ENCODE measurements at places on chromosomes 13 and 19. TPM values are rescaled to one million over a fixed set of nuclear protein-coding genes. Genes with fewer than 3 reads are reported as not detected.

GRCh38 chr13:77729502-77730221 is 32.2 kb downstream of the SLAIN1 start:
- DNase-seq, result no peak

MED29 gene
- 22.5 TPM for total RNA-seq

GRCh38 chr19:56372281-56372680 is 21.1 kb downstream of the ZNF582 start:
- DNase-seq, result no peak

NXNL1 gene
- total RNA-seq, result not detected

WASF3 gene
- total RNA-seq, result 5.6 TPM

- DNase-seq, result no peak
These were observed 1093.7 kb upstream of the MIR17HG start for GRCh38 chr13:90253806-90254205.

- no peak for DNase-seq
These were observed 85.6 kb upstream of the RXFP2 start for GRCh38 chr13:31653730-31654129.

GRCh38 chr19:54030895-54031586 is 32.7 kb downstream of the VSTM1 start:
- DNase-seq, result no peak

GRCh38 chr13:36151591-36151990 is 20.4 kb upstream of the DCLK1 start:
- no peak for DNase-seq

- DNase-seq, result peak; percentile 42
These were observed 38.6 kb upstream of the SEMA6B start for GRCh38 chr19:4597975-4598671.

- no peak for DNase-seq
These were observed 22.1 kb downstream of the CACNA1A start for GRCh38 chr19:13484166-13484565.

SIGLEC14 gene
- not detected for total RNA-seq

ADGRE2 gene
- total RNA-seq, result 0.45 TPM

DNA sequence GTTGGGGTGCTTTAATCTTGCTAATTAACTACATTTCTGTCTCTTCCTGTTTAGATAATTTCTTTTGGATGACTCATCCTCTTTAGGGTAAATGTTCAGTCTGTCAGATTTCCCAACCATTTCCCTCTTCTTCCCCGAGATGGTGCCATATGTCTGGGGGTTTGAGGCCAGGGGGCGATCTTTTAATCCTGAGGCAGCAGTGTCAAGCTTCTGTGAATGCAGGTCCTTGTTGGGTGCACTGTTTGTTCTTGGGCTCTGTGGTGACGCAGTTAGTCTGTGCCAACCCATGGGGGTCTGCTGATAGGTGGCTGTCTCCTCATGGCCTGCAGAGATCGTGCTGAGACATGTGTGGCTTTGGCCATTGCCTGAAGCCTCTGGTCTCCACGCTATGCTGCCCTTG is 420.4 kb downstream of the NDFIP2 start:
- no peak for DNase-seq

DNA sequence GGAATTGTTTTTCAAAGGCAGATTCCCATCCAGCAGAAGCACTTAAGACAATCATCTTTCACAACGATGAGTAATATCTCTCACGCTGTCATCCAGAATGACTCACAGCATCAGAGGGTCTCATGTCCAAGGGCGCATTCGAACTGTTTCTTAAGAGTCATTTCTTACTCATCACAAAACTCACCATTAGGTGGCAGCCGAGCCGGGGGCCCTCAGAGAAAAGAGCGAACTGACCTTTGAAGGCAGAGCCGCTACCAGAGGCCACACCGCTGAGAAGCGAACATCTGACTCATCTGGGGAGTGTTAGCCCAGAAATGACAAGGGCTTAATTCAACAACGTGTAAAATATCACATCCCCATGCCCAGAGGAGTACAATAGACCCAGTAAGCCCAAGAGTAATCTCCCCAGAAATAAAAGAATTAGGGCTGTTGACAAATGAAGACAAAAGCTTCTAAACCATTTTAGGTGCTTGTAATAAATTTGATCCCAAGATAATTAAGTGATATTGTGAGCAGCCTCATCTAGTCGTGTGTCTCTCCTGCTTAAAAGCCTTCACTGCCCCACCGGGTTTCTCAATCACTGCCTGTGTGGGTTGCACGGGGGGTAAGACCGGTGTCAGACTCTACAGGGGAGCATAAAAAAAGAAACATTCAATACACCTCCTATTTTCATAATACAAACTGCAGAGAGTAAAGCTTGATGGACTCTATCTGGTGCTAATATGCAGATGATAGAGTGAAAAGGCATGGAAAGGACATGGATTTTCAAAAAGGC is 96.2 kb downstream of the CYSLTR2 start:
- peak; percentile 92 for DNase-seq

DNA sequence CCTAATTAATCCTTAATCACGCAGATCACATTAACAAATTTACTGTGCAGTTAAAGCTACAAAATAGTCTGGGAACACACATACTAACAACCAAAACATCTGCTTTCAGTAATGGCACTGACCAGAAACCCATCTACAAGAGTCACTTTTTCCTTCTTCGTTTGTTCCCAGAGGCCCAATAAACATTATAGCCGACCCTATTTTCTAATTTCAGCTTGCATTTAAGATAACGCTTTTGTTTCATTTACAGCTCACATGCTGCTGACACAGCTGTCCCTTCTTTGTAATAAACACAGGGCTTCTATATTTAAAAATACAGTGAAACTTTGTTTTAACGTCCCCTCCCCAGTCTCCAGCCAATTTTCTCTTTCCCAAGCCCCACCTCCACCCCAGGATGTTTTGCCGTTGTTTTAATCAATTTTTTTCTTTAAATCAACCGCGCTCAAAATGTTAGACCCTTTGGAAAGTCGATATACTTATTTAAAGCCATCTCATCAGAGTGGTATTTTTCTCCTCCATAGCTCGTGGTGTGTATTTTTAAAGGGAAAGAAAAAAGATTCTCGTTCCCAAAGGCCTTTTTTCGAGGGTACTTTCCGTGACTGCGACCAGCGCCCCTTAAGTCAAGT is 1.7 kb upstream of the WBP4 start:
- peak; percentile 7 for DNase-seq

DNA sequence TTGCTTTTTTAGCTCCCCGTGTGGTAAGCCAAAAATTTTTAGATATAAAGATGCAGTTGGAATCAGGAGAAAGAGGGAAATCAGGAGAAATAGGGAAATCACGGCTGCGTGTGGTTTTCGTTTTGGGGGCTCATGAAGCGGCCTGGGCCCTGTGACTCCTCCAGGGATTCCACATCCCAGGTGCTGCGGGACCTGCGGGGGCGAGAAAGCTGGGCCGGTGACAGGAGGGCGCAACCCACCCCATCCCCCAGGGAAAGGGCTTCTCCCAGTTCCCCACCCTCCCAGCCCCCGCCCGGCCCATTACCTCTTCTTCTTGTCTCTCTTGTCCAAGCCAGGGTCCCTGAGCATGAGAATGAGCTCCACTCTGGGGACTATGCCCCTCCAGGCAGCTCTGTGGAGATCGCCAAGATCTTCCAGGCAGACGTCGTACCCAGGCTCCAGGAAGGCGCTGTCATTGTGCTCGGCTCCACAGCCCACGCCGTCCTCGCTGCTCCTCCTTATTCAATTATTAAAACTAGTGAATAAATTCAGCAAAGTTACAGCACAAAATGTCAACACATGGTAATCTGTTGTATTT is 111.0 kb downstream of the MRPL57 start:
- no peak for DNase-seq

DNA sequence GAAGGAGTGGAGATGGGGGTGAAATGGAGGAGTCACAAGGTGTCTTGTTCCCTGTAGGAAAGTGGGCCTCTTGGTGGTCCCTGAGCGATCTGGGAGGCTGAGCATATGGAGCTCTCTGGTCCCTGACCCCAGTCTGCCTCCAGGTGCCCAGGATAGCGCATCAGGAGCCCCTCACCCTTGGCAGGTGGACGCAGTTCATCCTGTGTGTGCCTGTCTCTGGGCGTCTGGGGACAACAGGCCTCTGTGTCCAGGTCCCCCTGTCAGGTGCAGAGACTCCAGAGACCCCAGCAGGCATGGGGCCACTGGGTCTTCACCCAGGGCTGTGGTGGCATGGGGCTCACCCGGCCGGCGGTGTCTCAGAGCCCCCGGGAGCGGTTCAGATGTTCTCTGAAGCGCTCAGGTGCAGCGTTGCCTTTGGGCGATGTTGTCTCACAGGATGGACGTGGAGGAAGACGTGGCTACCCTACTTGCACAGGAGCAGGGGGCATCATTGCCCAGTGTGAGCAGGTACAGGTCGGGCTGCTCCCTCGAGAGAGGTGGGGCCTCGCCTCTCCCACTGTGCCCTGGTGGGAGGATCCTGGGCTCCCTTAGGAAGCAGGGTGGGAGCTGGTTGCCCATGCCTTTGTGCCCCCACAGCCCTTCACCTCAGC is 58.1 kb upstream of the TPM4 start:
- no peak for DNase-seq

DNA sequence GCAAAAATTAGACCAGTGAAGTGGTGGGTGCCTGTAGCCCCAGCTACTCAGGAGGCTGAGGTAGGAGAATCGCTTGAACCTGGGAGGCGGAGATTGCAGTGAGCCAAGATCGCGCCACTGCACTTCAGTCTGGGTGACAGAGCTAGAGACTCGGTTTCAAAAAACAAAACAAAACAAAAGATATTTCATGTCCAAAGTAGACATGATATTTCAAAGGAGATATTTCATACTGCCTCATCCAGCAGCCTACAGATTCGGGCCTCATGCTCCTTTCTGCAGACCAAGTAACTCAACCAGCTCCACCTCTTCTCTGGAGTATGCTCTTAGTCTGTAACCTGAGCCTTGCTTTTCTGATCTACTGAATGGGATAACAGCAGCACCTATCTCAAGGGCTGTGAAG is 15.0 kb downstream of the ZC3H4 start:
- DNase-seq, result no peak

GRCh38 chr19:45972081-45972946 is 1.4 kb downstream of the NOVA2 start:
- DNase-seq, result no peak

ARHGAP33 gene
- total RNA-seq, result 3.5 TPM

GRCh38 chr13:100022798-100023197 is 41.2 kb downstream of the ZIC2 start:
- no peak for DNase-seq

GRCh38 chr13:98500963-98501421 is 75.9 kb downstream of the STK24 start:
- no peak for DNase-seq

DNA sequence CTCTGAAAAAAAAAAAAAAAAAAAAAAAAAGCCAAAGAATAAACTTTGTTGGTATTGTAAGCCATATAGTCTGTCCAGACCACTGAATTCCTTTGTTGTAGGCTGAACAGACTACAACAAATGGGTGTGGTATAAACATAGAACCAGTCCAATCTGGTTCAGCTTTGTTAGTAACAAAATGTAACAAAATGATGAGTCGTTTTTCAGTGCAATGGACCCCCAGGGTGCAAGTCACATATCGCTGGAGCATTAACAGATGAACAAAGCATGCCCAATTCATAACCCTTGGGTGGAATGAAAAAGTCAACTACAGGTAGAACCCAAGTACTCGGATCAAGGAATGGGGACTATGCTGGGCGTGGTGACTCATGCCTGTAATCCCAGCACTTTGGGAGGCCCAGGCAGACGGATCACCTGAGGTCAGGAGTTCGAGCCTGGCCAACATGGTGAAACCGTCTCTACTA is 13.6 kb upstream of the FCHO1 start:
- DNase-seq, result no peak

DNA sequence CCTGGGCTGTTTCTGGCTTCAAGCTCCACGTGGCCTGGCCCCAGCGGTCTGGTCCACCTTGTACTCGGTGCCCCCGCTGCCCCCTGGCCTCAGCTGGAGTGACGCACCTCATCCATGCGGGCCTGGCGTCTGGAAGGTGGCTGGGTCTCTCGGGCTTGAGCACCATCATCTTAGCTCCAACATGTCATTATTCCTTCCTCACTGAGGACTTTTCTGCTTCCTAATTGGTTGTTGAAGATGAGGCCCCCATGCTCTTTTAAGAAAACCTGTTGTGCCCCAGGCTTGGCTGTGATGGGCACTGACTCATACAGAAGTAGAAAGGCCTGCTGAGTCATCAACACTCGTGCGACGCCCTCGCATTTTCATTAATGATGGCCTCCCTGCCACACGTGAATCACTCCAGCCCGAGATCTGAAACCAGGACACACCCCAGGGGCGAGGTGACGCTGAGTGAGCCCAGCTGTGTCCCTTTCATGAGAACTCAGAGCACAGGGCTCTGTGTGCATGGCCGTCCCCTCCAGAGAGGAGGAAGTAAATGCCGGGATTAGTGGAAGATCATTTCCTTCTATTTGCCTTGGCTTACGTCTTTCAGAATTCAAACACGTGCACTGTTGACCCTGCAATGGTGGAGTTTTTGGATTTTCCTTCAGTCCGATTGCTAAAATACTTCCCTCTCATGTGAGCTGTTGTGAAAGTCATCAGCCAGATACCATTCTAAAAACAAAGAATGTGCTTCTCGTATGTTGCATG is 14.0 kb upstream of the GJA3 start:
- DNase-seq, result peak; percentile 56

GRCh38 chr19:2478278-2478755 is 2.4 kb downstream of the GADD45B start:
- no peak for DNase-seq

DNA sequence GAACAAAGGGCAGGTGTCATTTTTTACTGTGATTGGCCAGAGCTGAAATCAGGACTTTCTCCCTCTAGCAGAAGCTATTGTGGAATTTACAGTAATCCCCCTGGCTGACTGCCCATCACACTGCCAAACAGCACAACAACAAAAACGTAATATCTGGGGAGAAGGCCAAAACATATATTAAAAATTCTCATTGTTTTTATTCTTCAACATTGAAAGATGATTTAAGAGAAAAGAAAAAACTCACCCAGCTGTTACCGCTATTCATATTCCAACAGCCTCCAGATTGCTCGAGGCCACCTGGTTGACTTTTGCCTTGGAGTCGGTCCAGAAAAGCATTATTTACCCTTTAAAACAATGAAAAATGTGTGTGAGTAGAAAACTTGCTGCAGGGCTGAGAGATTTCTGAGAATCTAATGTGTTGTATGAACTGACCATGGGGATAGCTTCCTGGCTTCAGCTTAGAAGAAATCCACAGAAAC is 97.2 kb downstream of the EPSTI1 start:
- no peak for DNase-seq

PCDH17 gene
- total RNA-seq, result 0.23 TPM

- no peak for DNase-seq
These were observed 9.9 kb downstream of the FRY start for GRCh38 chr13:32041429-32041828.

ANGPTL4 gene
- 43.0 TPM for total RNA-seq

- no peak for DNase-seq
These were observed 140.8 kb downstream of the SHISA2 start for GRCh38 chr13:25910991-25911419.

GRCh38 chr19:2815191-2815614 is 4.5 kb upstream of the ZNF554 start:
- no peak for DNase-seq

SLC8A2 gene
- total RNA-seq, result not detected

Measured in NCI-H460 (cell line).